HepG2 (cell line): ENCODE measurements at places on chromosomes 2 and 18. TPM values are rescaled to one million over a fixed set of nuclear protein-coding genes. Genes with fewer than 3 reads are reported as not detected.

- DNase-seq: no peak
These were observed 90.2 kb downstream of the ZFP36L2 start for GRCh38 chr2:43136011-43136799.

DNA sequence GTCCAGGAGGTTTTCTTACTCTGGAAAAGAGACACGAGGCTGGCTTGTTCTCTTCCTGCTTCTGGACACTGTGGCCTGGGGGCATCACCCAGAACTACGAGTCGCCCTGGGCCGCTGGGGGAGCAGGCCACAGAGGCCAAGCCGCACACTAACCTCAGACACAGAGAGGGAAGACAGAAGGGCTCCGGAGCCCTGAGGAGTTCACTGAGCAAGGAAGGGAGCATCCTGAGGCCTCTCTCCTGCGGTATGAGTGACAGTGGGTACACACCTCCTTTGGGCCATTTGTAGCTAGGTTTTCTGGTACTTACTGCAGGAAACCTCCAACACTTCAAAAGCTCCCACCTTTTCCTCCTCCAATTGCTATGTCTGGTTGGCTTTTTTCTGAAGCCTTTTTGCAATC, 494.1 kb downstream of the DLGAP1 start:
- no peak for DNase-seq

- no peak for DNase-seq
These were observed 117.2 kb downstream of the TCF4 start for GRCh38 chr18:55470826-55471225.

TTN gene
- under 0.01 TPM in 2 replicates for total RNA-seq
